ENCODE measurements at places on chromosomes 13 and 19.

GRCh38 chr19:39677961-39678889 lies 22.5 kb downstream of the LGALS16 start:
- no peak for DNase-seq

DNA sequence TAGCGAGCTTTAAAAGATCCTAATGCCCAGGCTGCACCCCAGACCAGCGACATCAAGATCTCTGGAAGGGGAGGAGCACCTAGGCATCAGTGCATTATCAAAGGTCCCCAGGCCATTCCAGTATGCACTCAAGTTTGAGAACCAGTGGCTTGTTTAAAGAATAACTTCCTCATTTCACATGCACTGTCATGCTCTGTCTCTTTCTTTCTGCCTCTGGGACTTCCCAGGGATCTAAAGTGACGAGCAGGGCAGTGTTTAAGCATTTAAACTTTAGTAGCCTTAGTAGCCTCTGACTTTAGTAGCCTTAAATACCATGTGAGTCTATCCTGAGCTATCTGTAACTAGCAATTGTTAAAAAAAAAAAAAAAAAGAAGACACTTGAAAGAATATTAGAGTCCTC lies 8.9 kb upstream of the FARP1 start:
- DNase-seq: no peak

DNA sequence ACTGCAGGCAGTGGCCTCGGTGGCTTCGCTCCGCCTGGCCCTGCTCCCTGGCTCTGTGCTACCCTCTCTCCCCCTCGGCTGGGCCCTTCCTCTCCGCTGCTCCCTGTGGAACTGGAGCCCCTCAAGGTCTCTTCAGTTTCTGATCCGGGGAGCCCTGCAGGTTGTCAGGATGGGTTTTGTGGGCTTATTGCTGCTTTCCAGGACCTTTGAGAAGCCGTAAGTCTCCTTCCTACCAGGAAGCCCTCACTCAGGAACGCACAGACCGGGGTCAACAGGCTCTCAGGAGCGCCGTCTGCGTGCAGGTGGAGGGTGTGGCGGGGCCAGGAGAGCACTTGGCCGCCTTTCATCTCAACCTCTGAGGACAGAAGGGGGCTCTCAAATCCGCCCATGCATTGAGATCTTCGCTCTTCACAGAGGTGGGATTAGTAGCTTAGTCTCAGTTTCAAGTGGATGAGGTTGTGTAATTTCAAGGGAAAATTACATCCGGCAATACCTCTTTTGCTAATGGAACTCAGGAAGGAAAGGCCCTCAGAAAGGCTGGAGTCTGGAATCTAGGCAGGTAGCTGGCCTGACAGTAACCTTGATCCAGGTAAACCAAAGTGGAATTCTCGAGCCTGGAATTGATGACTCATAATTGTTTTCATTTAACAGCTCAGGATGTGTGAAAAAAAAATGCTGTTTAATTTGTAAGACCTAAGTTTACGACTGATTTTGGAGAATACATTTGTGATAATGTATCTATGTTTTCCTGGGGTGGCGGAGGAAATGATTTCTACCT lies 102.0 kb downstream of the ATP11A start:
- no peak for DNase-seq

DNA sequence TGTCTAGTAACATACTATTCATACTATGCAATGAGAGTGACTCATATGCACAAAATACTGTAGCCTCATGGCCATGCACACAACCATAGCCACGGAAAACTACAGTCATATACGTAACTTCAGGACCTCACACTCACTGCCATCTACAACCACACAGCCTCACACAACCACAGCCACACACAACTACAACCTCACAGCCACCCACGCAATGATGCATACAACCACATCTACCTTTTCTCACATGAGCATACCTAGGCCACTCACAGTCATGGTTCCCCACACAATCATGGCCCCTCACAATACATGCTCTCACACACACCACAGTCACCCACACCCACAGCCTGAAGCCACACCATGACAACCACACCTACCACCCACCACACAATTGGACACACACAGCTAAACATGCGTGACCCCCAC lies 8.7 kb upstream of the TNFSF14 start:
- no peak for DNase-seq

Measured in CD4-positive, alpha-beta T cell treated with Interleukin-15 for 4 hours (primary cell).